ENCODE measurements at places on chromosomes 7 and 10. TPM values are rescaled to one million over a fixed set of nuclear protein-coding genes. Genes with fewer than 3 reads are reported as not detected.
A peak's percentile ranks its signal among the peaks of the same experiment; 100 is the strongest.

GRCh38 chr7:123499211-123499970 lies 35.0 kb downstream of the IQUB start:
- no peak overlapping the region for H3K27ac ChIP-seq
- H3K4me1 ChIP-seq, result peaks cover 8% of the 10 kb centered on the region
- H3K27me3 ChIP-seq, result no peaks in the 10 kb centered on the region
- H3K4me3 ChIP-seq, result no peak overlapping the region
- no peaks in the 10 kb centered on the region for H3K36me3 ChIP-seq

DNA sequence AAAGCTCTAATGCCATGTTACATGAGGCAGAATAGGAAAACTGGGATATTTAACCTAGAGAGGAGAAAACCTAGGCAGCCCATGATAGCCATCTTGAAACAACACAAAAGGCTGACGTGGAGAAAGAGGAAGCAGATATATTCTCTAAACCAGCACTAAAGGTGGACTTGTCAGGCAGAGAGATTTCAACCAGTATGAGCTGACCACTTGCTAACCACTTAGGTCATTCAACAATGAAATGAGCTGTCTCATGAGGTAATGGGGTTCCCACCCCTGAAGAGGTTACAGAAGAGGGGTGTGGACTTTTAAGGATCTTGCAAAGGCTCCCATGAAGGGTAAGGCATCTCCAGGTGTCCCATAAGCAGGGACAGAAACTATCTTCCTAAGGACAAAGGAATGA lies 26.8 kb upstream of the EGR2 start:
- H3K27me3 ChIP-seq, result no peaks in the 10 kb centered on the region
- DNase-seq, result no peak
- H3K4me1 ChIP-seq, result no peaks in the 10 kb centered on the region

- H3K4me3 ChIP-seq, result peak overlapping the region; percentile 20
- H3K4me1 ChIP-seq, result no peaks in the 10 kb centered on the region
- H3K36me3 ChIP-seq, result no peaks in the 10 kb centered on the region
- peaks cover under 1% of the 10 kb centered on the region for H3K27me3 ChIP-seq
Observed at GRCh38 chr10:48685731-48686130, 1.1 kb downstream of the WDFY4 start.

- H3K36me3 ChIP-seq, result no peaks in the 10 kb centered on the region
- no peak for DNase-seq
- H3K4me3 ChIP-seq, result no peak overlapping the region
- no peaks in the 10 kb centered on the region for H3K4me1 ChIP-seq
- H3K27ac ChIP-seq, result no peak overlapping the region
Observed at GRCh38 chr7:20270867-20271266, 53.7 kb upstream of the MACC1 start.

GRCh38 chr7:13411636-13412035 lies 577.8 kb downstream of the ETV1 start:
- no peaks in the 10 kb centered on the region for H3K27me3 ChIP-seq
- DNase-seq, result no peak
- no peaks in the 10 kb centered on the region for H3K4me1 ChIP-seq
- no peak overlapping the region for H3K4me3 ChIP-seq
- no peak overlapping the region for H3K27ac ChIP-seq

DNA sequence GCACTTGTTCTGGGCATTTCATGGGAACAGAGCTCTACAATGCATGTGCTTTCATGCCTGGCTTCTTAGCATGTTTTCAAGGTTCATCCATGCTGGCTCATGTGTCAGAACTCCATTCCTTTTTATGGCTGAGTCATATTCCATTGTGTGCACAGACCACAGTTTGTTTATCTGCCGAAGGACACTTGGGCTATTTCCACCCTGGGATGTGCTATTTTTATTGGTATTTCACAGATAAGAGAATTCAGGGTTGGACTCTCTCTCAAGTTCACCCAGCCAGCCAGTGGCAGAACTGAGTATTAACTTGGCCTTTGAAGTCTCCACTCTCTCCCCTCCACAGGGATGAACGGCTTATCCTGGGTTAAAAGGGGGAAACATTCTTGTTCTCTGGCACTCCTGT lies 190.7 kb upstream of the GPR26 start:
- no peak overlapping the region for H3K27ac ChIP-seq
- H3K4me3 ChIP-seq, result no peak overlapping the region
- H3K4me1 ChIP-seq, result no peaks in the 10 kb centered on the region
- DNase-seq, result no peak

DNA sequence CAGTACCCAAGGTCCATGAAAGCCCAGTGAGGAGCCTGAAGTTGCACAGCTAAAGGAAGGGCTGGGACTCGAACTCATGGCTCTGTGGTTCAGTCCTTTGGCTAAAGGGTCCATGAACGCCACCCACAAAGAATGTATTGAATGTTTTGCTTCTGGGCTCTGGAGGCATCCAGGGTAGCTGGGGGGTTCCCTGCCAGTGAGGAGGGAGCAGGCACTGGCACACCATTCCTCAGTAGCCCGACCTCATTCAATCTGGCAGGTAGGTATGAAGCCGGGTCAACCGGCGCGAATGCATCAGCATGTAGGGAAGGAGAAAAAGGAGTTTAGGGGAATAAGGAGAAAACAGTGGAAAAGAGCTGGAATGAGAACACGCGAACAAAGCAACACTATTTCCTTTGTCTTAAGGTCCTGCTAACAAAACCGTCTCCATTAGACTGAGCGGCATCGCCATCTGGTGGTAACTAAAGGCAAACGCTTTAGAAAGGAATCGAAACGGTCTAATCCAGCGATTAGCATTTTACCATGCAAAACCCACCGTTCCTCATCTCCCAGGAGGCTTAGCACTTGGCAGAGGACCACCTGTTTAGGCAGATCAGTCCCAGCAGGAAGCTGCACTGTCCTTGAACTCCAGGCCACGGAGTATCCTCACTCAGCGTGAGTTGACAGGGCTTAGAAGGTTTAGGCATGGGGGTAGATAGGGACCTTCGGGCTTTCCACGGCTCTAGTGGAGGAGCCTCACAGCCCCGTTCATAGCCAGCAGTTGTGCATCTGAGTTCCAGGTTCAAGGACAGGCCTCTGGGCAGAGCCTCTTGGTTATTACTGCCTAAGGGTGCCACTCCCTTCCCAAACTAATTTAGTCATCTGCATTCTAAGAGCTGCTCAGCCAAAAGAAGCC lies 122.8 kb downstream of the UBE2H start:
- peak; percentile 71 for DNase-seq
- H3K4me1 ChIP-seq, result peaks cover 24% of the 10 kb centered on the region
- peaks cover 34% of the 10 kb centered on the region for H3K36me3 ChIP-seq
- H3K27me3 ChIP-seq, result no peaks in the 10 kb centered on the region

DNA sequence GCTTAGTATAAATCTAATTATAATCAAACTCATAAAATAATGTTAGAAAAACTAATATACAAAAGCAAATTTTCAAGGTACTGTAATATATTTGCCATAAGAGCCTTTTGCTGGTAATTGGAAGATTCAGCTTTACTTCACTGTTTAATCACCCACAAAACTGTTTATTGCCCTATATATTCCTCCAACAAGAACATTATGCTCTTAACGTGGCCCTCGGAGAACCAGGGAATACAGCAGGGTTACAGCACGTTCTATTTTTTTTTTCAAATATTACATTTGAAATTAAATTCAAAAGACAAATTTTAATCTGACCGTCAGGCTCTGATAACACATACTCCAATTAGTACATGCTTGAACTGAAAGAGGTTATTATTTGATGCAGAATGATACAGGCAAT lies 336.3 kb upstream of the LRRN3 start:
- no peak overlapping the region for H3K4me3 ChIP-seq
- H3K27ac ChIP-seq, result no peak overlapping the region
- H3K4me1 ChIP-seq, result no peaks in the 10 kb centered on the region
- no peaks in the 10 kb centered on the region for H3K36me3 ChIP-seq
- DNase-seq, result no peak

- no peaks in the 10 kb centered on the region for H3K36me3 ChIP-seq
- no peaks in the 10 kb centered on the region for H3K4me1 ChIP-seq
- no peak for DNase-seq
- no peak overlapping the region for H3K27ac ChIP-seq
- H3K4me3 ChIP-seq, result no peak overlapping the region
- H3K27me3 ChIP-seq, result no peaks in the 10 kb centered on the region
Observed at GRCh38 chr10:107614939-107615685, 450.6 kb upstream of the SORCS1 start.

- no peaks in the 10 kb centered on the region for H3K27me3 ChIP-seq
- no peak overlapping the region for H3K4me3 ChIP-seq
- no peak for DNase-seq
- no peaks in the 10 kb centered on the region for H3K36me3 ChIP-seq
- H3K27ac ChIP-seq, result no peak overlapping the region
Observed at GRCh38 chr10:58546137-58546536, 33.5 kb downstream of the BICC1 start.

GRCh38 chr7:158976849-158977593 lies 120.7 kb downstream of the DYNC2I1 start:
- peak overlapping the region; percentile 58 for H3K27ac ChIP-seq
- DNase-seq, result peak; percentile 85
- H3K4me1 ChIP-seq, result peaks cover 11% of the 10 kb centered on the region
- H3K27me3 ChIP-seq, result no peaks in the 10 kb centered on the region

- DNase-seq, result no peak
- H3K27me3 ChIP-seq, result no peaks in the 10 kb centered on the region
- no peak overlapping the region for H3K4me3 ChIP-seq
- H3K27ac ChIP-seq, result peak overlapping the region; percentile 93
Observed at GRCh38 chr7:130923365-130923764, 189.4 kb upstream of the KLF14 start.

The GET4 gene
- 22.4 TPM for total RNA-seq

The NIPSNAP2 gene
- total RNA-seq, result 38.8 TPM

The SFTPA1 gene
- 1.2 TPM for total RNA-seq
